Activated T-cell treated with anti-CD3 and anti-CD28 coated beads, Interleukin-2, amount 50 U/mL, for 72 hours (primary cell): ENCODE measurements at places on chromosomes 16 and 17.

GRCh38 chr16:57306676-57307341 is 22.3 kb upstream of the PLLP start:
- no peak for DNase-seq

- no peak for DNase-seq
Observed at GRCh38 chr16:85579923-85580580, 33.1 kb upstream of the GSE1 start.

DNA sequence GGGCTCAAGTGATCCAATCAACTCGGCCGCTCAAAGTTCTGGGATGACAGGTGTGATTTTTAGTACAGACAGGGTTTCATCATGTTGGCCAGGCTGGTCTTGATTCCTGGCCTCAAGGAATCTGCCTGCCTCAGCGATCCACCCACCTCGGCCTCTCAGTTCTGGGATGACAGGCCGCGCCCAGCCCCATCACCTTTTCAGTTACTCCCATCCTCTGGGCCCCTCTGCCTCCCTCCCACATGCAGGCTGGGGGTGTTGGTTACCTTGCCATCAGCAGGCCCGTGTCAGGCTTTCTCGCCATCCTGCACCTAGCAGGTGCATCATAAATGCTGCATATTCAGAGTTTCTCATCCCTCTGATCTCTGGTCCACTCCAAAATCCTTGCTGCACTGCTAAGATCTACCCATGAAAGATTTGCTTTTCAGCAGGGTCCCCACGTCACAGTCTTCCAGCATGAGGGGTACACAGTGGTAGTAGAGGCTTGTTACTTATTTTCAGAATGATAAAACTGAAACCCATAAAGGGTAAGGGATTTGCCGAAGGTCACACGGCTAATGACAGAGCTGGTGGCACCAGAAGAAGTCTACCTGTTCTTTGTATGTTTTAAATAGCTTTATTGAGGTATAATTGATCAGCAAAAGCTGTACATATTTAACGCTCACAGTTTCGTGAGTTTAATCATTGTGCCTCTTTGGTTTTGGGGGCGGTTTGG is 16.6 kb downstream of the PMM2 start:
- peak; percentile 10 for DNase-seq

DNA sequence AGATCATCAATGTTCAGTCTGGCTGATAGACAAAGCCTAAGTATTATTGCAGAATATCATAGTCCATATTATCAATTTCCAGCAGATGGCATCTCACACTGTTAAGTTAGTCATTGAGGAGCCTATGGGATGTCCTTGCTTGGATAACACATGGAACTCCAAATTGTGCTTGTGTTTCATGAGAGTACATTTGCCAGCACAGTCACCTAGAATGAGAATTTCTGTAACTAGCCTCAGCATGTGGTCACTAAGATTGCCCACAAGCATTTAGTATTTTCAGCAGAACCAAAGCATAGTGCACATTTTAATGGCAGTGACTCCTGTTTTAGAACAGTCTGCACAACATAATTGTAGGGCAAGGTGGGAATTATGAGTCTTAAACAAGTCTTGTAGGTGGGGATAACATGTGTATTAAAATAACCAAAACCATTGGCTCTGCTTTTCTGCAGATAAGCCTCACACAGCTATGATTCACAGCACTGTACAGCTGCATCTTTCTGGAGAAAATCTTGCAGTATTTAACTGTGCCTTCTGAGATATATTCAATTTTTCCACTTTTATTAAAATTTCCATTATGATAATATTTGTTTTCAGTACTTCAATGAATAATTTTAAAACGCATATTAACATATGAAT is 882.8 kb upstream of the SOX9 start:
- no peak for DNase-seq

DNA sequence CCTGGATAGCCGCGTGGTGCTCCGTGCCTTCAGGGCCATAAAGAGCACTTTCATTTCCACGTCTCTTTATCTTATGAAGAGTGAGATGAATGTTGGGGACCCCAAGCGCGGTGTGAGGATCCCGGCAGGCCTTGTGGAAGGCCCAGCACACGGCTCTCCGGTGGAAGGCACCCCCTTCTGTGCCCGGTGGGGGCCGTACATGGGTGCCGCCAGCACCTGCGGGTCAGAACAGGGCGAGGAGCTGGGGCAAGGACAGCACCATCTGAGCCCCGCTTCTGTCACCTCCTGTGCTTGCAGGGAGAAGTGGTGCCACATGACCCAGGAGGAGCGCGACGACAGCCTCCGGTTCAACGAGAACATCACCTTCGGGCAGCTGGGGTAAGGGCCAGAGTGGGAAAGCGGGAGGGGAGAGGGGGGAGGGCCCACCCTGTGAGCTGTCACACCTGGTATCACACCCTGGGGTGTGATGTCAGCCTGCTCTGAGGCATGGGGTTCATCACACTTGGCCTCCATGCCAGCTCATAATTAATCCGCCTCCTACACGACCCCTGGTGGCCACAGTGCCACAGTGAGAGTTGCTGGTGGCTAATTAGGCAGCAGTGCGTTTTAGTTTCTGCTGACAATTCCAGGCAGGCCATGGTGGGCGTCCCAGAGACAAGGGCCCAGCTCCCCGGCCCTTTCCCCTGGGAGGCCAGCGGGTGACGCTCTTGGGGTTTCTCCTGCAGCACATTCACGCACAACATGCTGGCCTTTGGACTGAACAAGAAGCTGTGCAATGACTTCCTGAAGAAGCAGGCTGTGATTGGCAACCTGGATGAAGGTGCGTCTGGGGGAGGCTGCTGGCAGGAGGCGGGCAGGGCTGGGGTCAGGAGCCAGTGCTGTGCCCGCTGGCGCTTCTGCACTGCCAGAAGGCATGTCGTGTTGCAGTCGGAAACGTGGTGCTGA is 25.7 kb downstream of the CIBAR2 start:
- DNase-seq = peak; percentile 80

DNA sequence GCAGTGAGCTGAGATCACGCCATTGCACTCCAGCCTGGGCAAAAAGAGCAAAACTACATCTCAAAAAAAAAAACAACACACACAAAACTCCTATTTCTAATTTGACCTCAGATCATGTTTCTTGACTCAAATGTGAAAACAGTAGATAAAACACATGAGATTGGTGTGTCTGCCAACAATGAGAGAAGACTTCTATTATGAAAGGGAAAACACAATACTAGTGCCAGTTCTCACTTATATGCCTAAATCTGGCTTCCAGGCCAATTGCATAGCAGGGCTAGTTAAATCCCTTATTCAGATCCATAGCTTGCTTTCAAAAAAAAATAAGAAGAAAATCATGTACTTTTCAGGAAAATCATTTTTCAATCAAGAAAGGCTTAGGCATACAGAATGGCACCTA is 39.4 kb downstream of the AP1G1 start:
- no peak for DNase-seq

DNA sequence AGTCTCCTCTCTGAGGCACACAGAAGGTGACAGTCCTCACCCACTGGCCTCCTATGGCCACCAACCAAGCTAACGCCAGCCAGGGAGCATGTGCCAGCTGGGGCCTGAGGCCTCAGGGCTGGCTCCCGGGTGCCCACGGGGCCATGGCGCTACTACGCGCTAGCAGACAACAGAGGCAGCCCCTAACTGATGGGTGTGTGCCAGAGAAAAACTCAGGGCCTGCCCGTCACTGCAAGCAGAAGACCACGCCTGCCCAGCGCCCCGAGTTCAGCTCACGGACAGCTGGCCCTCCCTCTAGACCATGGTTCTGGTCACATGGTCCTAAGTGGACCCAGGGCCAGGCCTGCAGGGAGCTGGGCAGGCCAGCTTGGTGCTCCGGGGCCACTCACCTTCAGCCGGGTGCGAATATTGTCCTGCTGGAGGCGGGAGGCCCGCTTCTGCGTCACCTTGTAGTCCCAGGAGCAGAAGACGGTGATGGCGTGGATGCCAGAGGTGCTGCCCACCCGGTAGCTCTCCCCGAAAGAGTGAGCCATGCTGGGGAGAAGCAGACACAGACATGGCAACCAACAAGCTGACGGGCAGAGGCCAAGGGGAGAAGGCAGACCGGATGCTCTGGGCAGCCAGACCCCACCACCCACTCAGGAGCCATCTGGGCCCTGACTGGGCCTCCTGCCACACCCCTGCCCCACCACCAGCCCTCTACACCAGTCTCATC is 6.2 kb downstream of the TMC6 start:
- DNase-seq = no peak

DNA sequence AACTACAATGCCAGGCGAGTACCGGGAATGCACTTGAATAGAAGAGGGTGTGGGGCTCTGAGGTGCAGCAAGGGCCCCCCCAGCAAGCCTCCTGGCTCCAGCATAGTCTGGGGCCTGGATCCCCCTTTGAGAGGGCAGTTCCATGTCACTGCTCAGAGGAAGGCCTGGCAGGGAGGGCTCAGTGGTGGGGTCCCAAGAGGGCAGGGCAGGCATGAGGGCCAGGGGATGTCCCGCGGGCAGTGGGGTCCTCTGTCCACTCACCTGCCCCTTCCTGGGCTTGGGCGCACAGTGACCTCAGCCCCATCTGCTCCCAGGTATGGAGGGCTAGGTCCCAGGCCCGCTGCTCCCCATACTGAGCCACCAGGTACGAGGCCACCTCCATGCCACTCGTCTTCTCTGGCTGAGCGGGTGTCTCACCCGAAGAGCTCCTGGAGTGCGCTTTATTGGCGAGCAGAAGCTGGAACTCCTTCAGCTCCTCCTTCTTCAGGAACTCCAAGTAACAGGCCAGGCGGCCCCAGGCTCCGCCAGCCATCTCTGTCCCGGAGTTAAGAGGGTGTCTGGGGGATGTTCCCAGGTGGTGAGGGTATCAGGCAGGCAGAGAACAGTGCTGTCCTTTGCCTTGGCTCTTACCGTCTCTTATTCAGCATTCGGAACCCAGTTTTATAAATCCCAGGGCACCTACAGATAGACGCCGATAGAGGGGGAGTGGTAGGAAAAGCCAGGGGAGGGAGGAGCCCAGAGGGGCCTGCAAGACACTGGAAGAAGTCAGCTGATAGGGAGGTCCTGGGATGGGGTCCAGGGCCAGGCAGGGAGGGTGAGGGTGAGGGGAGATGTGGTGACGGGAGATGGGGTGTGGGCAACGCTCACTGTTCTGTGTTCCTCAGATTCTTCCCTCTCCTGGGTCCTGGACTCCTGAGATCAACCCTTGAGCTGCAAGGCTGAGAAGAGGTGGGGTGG is 605 bp downstream of the NLRP1 start:
- peak; percentile 24 for DNase-seq
